Activated CD4-positive, alpha-beta T cell treated with anti-CD3 and anti-CD28 coated beads for 24 hours (primary cell): ENCODE measurements at places on chromosomes 5 and 9.

DNA sequence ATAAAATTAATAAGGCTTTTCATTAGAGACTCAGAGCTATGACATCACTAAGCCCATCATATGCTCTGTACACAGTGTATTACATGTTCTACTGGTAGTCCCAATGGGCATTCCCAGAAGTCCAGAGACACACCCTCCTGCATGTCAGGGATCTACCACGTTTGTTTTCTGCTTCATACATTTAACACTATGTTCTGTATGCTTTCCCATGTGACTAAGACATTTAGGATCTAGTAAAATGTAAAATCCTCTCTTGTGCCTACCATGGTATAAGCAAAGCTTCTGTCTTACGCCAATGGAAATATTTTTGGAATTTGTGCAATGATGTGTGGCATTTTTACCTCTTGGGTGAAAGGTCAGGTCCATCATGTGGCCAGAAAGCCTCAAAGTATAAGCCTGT lies 192.4 kb downstream of the ADAMTSL1 start:
- DNase-seq, result no peak

GRCh38 chr5:93164690-93165089 lies 416.3 kb downstream of the NR2F1-AS1 start:
- DNase-seq, result no peak

DNA sequence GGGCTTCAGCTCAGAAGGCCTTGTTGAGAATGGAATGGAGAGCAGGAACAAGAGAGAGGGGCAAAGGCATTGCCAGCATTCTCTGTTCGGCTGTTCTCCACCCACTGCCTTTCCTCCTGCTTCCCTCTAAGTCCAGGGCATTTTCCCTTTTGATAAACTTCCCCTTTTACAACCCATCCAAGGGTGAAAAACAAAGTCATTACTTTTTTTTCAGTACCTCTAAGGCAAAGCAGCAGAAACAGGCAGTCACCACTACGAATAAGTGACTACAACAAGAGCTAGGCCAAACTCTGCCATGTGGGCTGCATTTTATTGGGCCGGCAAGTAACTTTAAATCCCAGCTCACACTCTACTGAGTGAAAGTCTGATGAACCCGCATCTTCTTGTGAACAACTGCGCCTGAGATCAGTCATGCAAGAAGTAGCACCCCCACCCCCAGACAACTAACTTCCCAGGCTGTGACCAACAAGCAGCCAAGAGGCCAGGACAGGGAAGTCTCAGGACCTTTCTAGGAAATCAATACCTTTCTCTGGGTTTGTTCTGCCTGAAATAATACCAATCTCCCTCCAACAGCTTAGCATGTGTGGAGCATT lies 13.1 kb downstream of the IL7R start:
- DNase-seq, result no peak

DNA sequence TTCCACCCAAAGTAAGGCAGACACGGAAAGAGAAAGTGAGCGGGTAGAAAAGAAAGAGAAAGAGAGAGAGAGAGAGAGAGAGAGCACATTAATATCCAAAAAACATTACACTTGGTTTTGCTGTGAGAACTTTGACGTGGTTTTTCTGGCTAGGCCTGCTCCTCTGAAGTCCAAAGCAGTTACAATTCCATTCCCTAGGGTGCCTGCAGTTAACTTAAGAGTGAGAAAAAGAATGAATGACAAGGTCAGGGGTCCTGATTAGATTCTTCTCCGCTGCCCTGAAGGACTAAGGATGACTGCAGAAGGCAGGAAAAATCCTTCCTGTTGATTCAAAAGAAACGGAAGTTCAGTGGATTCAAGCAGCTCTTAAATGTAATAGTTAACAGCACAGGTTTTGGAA lies 589.8 kb downstream of the PRELID2 start:
- no peak for DNase-seq

DNA sequence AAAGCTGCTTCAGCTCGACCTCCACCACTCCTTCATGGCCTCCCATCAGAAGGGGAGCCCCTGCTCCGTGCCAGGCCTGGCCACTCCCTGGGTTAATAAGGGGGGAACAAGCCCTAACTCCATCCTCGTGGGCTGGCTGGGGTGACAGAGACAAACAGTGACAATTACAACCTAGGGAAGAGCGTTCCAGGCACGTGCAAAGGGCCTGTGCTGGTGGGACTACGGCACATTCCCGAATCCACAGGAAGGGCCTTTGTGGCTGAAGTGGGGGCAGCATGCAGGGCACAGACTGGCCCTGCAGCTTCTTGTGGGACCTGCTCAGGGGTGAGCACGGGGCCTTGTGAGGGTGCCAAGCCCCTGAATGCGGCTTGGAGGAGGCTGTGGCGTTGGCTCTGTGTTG lies 157.4 kb downstream of the C9orf50 start:
- DNase-seq, result no peak

DNA sequence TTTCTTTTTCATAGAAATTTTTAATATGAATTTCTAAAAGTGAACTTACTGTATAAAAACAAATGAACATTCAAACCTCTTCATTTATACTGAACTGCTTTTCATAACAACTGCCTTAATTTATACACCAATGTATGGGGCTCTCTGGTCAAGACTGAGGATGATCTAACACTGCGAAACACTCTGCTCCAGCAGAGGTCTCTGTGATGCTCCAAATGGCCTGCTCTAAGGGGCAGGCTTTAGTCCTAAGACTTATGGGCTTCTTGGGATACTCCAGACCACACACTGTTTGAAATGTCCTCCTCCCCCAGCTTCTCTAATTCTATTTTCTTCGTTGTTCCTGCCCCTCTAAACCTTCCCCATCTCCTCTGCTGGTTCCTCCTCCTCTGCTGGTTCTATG lies 58.5 kb downstream of the LIFR start:
- DNase-seq, result no peak

DNA sequence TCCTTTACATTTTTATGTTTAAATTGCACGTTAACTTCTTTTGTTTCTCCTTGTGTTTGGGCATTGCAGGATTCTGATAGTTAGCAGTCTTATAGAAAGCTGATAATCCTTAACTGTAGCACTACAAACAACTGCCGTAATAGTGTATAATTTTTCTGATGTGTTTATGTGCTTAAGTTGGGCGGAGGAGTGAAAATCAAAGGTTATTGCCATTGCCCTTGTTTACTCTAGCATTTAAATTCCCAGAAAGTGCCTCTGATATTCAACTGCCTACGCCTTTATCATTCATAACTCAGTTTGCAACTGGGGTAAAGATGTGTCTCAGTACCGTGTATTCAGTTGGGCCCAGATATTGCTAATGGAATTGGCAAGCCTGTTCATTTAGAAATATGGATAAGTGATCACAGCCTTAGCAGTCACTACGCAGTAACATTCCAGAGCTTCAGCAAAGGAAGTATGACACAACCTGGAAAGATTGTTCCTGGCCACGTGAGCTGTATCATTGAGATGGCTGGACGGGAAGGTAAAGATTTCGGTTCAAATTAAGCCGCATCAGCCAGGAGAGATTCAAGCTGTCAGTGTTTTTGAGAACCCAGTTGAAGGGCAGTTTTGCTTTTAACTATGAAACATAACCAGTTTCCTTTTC lies 28.1 kb upstream of the LRRTM2 start:
- DNase-seq, result no peak

DNA sequence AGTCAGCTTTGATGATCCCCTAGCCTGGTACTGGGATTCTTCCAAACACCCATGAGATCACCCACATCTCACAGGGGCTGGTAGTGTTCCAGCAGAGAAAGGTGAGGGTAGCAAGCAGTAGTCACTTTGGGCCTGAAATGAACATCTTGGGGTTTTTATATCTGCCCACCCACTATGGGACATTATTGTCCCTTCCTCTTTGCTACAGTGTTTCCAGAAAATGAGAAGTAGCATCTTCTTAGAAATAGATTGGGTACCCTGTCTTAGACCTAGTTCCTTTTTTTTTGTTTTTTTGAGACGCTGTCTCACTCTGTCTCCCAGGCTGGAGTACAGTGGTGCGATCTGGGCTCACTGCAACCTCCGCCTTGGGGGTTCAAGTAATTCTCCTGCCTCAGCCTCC lies 249.2 kb upstream of the ANKRD55 start:
- no peak for DNase-seq

DNA sequence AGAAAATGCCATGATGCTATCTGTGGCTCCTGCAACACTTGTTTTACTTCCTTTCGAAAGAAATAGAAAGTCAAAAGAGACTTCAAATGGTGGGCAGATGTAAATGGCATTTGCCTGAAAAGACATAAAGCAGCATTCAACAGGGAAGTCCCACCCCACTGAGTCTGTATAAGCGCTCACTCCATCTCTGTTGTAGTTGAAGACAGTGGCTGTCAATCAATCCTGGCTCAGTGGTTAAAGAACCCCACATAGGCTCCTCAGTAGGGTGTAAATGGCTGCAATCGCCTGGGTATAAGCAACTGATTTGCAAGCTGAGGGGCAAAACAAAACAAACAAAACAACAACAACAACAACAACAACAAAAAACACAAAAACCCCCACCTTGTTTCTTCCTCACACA lies 158.7 kb downstream of the EFNA5 start:
- DNase-seq, result no peak

DNA sequence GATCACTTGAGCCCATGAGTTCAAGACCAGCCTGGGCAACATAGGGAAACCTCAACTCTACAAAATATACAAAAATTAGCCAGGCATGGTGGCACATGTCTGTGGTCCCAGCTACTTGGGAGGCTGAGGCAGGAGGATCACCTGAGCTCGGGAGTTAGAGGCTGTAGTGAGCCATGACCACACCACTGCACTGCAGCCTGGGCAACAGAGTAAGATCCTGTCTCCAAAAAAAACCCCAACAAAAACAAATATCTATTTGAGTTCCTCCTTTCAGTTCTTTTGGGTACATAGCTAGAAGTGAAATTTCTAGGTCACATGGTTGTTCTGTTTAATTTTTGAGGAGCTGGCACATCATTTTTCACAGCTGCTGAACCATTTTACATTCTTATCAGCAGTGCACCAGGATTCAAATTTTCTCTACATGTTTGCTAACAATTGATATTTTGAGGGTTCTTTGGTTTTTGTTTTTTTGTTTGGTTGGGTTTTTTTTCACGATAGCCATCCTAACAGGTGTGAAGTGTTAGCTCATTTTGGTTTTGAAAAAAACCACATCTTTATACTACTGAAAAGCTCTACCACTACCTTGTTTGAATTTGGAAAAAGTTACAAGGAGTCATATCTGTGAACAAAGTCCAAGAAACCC lies 176.9 kb upstream of the SLC12A2 start:
- no peak for DNase-seq

DNA sequence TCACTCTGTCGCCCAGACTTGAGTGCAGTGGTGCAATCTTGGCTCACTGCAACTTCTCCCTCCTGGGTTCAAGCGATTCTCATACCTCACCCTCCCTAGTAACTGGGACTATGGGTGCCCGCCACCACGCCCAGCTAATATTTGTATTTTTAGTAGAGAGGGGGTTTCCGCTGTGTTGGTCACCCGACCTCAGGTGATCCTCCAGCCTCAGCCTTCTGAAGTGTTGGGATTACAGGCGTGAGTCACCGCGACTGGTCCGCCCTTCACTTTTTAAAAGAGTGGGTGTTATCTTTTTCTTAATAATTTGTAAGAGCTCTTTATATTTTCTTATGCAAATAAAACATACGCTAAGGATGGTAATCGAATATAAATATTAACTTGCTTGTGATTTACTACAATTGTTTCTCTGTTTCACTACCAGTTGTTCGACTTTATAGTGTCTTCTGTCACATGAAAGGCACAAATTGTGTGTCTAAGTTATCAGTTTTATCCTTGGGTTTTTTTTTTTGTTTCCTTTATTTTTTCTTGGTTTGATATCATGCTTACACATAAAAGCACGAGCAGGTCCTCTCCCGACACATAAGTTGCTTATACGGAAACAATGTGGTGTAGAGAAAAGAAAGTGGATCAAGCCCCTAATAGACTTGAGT lies 1.9 kb upstream of the GPBP1 start:
- no peak for DNase-seq

DNA sequence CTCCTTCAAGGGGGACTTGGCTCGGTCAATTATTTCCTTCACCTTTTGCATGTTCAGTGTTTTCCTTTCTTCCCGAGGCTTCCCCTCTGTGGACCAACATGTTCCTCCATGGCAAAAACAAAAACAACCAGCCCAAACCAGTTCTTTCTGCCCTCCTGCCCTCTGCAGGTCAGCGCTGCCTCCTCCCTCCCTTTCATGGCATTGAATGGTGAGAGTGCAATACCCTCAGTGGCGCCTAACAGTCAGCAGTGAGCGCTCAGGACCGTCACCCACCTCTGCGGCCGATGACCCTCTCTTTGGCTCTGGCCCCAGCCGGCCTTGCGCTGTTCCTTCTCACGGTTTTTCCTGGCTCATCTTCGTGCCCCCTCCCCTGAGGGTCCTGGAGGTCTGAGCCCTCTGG lies 34.4 kb upstream of the GNE start:
- no peak for DNase-seq

GRCh38 chr9:84374516-84374915 lies 34.0 kb upstream of the SLC28A3 start:
- DNase-seq, result no peak

- DNase-seq, result no peak
Measured at GRCh38 chr9:16405421-16405820, 465.0 kb downstream of the BNC2 start.

GRCh38 chr5:154562244-154562880 lies 84.3 kb upstream of the HAND1 start:
- DNase-seq, result no peak

- DNase-seq, result no peak
Measured at GRCh38 chr5:145921211-145921610, 15.2 kb upstream of the SH3RF2 start.

DNA sequence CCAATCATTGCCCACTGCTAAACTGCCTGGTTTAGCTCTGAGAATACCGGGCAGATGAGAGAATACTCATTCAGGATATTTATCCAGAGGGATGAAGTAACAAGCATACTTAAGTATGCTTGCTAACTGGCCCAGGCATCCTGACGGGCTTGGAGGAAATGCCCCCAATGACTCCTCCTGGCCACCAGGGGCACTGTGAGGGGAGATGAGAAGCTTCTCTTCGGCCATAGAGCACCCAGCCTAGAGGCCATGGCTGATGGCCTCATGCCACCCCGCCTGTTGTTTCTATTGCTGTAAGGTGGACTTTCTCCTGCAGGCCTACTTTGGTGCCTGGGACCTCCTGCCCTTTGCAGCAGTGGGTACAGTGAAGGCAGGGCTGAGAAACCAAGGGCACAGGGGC lies 134.5 kb upstream of the FSTL4 start:
- DNase-seq, result peak; percentile 3

GRCh38 chr9:123365287-123365880 lies 9.4 kb downstream of the CRB2 start:
- DNase-seq, result no peak

GRCh38 chr5:139063664-139064054 lies 134.5 kb downstream of the SIL1 start:
- no peak for DNase-seq
